ENCODE measurements at places on chromosomes 12 and 14.

- no peak for DNase-seq
Measured at GRCh38 chr14:67428501-67429031, 16.6 kb upstream of the PLEK2 start.

DNA sequence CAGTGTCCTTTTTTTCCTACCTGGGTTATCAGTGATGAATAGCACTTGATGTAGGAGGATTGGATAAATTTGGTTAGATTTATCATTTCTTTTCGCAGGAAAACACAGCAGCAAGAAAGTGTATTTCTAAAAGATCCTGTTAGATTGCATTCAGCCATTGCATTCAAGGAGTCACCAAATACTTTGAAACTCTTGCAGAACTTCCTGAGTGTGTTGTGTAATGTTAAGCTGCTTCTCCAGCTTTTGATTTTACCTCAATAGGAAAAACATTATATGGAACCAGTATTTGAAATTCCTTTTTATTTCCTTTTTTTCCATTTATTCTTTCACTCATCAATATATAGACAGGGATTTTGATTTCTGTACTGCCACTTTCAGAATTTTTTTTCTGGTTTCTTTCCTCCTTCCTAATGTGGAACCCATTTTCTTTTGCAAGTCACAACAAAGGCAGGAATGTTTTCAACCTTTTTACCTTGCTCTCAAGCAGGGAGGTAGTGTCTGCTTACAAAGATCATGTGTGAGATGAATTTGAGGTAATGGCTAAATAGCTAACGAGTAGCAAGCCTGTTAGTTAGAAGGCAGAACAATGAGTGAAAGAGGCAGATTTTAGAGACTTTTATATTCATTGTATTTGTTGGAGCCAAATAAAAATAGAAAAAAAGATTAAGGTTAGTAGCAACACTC lies 56.2 kb downstream of the PPHLN1 start:
- no peak for DNase-seq

DNA sequence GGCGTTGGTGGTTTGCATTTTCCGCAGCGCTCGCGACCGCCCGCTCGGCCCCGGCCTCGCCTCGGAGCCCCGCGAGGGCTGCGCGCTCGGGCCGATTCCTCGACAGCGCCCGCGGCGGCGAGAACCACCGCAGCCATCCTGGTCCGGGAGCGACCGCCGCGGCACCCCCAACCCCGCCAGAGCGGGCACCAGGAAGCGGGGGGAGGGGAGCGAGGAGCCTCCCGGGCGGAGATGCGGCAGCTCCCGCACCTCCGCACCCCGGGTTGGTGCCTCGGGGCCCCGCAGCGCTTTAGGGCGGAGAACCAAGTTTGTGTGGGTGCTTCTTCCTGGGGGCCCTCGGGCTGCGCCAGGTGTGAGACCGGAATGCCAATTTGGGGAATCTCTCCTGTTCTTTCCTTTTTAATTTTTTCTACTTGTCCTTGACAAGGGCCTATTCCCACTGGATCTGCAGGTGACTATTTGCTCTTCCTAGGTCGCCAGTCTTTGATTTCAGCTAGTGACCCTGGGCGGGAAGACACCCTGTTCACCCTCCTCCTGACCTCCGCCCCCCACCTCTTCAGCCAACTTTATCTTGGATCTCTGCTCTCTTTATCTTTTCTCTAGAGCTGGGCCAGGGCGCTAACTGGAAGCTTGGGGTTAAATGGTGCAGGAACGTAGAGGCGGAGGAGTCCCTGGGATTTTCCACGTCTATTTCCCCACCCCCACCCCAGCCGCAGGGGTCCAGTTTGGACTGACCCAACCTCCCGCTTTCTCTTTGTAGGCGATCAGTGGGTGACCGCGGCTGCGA lies at the start of gene SOCS2:
Gene SOCS2, plus strand, starts transcription at position 751 of the 787 bp plus-strand sequence. CDS start 223 bp downstream, outside the sequence.
- DNase-seq: peak; percentile 83

DNA sequence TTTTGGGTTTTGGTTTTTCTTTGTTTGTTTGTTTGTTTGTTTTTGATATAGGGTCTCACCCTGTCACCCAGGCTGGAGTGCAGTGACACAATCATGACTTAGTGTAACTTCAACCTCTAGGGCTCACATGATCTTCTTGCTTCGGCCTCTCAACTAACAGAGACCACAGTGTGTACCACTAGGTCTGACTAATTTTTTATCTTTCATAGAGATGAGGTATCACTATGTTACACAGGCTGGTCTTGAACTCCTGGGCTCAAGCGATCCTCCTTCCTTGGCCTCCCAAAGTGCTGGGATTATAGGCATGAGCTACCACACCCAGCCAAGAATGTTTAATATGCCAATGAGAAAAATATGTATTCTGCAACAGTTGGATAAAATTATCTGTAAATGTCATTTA lies 29.6 kb upstream of the USP15 start:
- DNase-seq: no peak

- no peak for DNase-seq
Measured at GRCh38 chr12:132951649-132952048, 4.5 kb downstream of the ZNF605 start.

- DNase-seq: no peak
Measured at GRCh38 chr12:52585946-52586345, 12.3 kb upstream of the KRT74 start.

DNA sequence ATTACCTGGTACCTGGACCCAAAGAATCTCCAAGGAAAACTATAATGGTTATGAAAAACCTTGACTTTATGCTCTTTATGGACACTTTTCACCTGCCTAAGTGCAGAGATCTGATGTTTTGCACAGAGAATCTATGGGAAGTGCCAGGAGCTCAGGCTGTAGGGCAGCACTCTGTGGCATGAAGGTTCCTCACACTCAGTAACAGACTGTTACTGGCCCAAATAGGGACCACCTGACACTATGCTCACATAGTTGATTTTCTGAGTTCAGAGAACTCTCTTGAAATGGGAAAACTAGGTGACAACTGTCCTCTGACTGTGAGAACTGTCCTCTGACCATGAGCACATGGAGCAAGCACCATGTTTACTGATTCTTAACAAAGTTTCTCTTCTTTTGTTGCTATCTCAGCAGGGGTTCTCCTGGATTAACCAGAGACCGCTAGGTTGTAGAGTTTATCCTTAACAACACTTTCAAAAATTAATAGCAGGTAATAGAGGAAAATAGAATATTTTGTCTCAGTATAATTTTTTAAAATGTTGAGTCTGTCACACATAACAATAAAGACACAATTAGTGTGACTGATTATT lies 101.6 kb downstream of the STXBP6 start:
- DNase-seq: no peak

- DNase-seq: no peak
Measured at GRCh38 chr12:115598871-115599811, 678.4 kb downstream of the MED13L start.

DNA sequence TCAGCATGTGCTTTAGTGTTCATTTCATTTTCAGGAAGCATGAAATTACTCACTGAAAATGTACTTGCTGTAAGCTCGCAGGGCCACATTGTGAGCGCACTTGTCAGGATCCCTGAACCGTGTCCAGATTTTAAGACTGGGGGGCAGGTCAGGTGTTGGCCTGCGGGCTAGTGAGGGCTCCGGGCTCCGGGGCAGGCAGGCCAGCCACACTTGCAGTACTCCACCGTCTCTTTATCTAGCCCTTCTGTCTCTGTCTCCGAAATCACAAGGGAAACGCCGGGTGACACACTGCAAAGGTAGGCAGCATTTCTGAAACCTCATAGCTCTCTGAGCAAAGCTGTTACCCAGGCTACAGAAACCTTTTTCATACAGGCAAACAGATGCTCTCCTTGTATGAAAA lies 98.7 kb downstream of the EML1 start:
- DNase-seq: no peak

DNA sequence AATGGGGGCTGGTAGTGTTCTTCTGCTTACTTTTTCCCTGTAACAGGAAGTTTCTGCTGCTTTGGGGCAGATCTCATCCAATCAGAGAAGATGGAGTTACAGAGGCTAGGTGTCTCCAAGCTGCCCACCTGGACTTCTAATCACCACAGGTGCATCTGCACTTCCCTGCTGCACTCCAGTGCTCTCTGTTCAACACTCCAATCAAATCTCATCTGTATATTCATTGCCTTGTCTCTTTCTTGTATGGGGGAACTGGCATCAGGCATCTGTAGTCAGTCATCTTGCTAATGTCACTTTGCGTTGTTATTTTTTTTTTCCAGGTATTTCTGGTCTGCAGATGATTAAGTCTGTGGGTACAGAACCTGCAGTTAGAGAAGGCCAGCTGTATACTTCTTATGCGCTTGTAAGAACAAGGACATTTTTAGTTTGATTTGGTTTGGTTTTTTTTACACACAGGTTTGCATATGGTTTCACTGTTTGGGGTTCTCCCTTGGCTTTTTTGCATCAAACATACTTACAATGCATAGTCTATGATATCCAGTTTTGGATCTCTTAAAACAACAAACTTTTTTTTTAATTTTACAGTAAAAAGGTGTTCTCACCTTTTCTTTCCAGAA lies 116.0 kb downstream of the METTL25 start:
- no peak for DNase-seq

GRCh38 chr12:87671757-87672156 lies 357.4 kb downstream of the C12orf50 start:
- no peak for DNase-seq

GRCh38 chr14:68677476-68677875 lies 115.4 kb downstream of the ZFP36L1 start:
- no peak for DNase-seq

GRCh38 chr14:20668969-20669368 lies 15.4 kb upstream of the RNASE4 start:
- no peak for DNase-seq

DNA sequence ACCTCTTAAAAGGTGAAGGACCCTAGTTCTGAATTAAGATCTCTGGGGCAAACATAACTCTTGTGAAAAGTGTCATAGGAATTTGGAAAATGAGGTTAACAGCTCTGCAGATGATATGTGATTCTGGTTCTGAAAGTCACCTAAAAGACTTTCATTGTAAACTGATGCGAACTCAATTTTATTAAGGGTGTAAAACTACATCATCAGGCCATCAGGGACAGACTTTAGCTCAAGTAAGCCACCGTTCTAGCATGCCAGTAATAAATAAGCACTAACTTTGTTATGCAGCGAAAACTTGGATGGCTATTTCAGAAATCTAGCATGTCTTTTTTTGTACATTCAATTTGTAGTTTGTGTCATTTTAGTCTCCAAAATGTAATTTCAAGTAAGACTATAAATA lies 61.6 kb downstream of the R3HDM2 start:
- no peak for DNase-seq

GRCh38 chr12:48777501-48778400 lies 11.1 kb downstream of the ADCY6 start:
- no peak for DNase-seq

GRCh38 chr12:77062846-77063461 lies 2.4 kb downstream of the E2F7 start:
- DNase-seq: peak; percentile 98

- no peak for DNase-seq
Measured at GRCh38 chr12:89414851-89415250, 62.5 kb upstream of the DUSP6 start.

DNA sequence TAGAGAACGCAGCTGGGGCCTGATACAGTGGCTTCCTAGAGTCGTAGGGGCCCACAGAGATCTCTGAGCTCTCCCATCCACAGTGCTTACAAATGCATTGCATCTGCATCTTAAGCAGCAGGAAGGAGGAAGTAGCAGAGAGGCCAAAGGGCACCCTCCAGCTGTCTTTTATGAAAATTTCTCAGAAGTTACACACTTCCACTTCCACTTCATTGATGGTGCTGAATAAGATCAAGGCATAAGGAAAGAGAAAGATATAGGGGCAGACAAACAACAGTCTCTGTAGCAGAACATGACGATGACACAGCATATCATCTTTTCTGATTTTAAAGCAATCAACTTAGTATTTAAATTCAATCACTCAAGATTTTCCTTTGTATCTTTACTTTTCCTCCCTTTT lies 51.6 kb upstream of the ABCC9 start:
- DNase-seq: peak; percentile 36

GRCh38 chr12:57892232-57892972 lies 45.9 kb upstream of the CTDSP2 start:
- DNase-seq: no peak

DNA sequence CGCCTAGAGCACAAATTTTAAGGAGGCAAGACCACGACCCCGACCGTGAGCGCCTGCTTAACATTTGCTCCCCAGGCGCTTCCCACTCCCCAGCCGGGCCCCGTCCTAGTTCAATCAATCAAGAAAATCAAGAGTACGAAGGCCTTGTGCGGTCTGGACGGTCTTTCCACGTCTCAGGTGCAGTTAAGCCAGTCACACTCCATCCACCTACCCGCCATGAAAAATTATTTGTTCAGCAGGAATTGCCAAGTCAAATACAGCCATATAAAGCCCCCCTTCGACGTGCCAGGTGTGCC lies 603 bp upstream of the LRR1 start:
- DNase-seq: no peak

- peak; percentile 39 for DNase-seq
Measured at GRCh38 chr12:27343255-27344000, 10.8 kb downstream of the BMAL2 start.

- DNase-seq: no peak
Measured at GRCh38 chr12:50032515-50032853, 7.2 kb upstream of the RACGAP1 start.

- DNase-seq: peak; percentile 61
Measured at GRCh38 chr12:62720661-62721330, 214.2 kb downstream of the PPM1H start.

DNA sequence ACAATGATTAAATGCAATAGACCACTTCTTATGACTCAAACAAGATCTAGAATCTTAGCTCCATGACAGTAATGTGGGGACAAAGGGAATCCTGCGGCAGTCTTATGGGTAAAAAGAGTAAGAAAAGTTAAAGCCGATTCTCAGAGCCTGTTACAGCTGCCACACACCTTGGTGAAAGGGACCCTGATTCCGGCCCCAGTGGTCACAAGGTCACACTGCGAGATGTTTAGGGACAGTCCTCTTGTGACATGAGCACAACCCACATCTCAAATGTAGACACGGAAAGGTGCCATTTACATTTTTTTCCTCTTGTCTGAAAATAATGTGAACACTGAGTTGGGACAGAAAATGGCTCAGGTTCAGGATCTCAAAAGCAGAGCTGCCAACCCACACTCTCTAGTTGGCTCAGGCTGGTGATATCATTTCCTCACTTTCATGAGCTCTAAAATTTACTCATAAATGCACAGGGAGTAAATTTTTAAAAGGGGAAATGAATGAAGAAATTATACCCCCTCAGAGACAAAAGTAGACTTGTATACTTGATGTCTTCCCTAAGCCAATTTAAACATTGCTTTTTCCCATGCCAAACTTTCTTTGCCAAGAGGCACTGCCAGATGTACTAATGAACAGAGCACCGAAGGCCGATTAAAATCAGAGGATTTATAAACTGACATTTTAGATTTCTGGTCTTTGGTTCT lies 113.1 kb upstream of the OVCH1 start:
- no peak for DNase-seq

GRCh38 chr14:30988509-30988908 lies 36.9 kb upstream of the AP4S1 start:
- DNase-seq: no peak

DNA sequence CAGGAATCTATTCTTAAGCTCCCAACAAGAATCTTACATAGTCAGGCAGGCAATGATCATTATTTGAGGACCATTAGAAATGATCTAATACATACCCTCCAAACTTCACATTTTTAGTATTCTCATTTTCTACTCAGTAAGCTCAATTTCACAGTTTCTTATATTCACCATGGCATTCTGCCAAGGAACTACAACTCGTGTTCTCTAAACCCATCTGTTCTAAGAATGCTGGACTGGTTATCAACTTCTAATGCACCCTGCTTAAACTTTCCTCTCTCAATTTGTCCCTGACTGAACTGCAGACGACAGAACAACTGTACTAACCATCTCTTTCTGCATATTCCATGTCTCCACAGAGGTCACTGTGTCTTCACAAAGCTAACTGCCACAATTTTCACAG lies 58.6 kb downstream of the GXYLT1 start:
- DNase-seq: no peak

Data from DMS53 (cell line).